BE2C (cell line): ENCODE measurements at places on chromosomes 7 and 10.
A peak's percentile ranks its signal among the peaks of the same experiment; 100 is the strongest.

DNA sequence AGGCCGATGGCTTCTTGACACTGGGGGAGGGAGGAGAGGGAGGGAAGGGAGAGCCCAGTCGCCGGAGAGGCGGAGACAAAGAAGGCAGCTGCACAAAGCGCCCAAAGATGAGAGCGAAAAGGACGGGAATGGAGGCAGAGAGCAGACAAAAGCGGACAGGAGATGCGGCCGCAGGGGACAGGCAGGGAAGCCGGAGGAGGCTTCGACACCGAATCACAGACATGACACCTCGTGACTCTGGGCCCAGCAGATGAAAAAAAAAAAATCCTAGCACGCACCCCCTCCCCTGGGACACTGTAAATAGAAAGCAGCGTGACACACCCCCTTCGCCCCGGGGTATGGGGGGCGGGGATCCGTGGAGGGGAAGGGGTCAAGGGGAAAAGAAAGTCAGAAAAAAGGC, 976 bp downstream of the NAT16 start:
- DNase-seq = peak; percentile 33

DNA sequence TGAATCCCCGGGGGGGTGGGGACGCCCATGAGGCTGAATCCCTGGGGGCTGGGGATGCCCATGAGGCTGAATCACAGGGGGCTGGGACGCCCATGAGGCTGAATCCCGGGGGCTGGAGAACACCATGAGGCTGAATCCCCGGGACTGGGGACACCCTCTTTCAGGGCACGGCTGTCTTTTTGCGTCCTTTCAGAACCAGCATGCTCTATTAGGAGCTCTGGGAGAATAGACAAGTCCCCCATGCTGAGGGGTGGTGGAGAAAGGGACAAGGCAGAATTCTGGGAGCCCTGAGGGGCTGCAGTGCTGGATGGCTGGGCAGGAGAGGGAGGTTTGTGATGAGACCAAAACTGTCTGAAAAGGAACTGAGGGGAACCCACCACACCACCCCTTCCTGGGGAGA, 257.3 kb upstream of the TCERG1L start:
- DNase-seq = no peak

DNA sequence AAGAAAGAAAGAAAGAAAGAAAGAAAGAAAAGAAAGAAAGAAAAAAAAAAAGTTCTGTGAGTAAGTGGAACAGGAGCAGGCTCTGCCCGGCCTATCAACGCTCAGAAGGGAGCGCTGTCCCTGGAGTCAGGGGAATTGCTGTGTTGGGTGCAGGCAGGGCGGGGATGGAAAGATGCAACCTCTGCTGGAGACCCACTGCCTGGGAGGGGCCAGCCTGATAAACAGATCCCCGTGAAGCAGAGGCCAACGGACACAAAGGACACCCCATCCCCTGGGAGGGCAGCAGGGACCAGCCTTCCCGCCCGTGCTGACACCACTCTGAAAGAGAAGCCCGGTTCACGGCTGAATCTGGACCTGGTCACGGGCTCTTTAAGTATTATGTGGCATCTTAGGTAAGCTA, 54.5 kb downstream of the TCERG1L start:
- no peak for DNase-seq

DNA sequence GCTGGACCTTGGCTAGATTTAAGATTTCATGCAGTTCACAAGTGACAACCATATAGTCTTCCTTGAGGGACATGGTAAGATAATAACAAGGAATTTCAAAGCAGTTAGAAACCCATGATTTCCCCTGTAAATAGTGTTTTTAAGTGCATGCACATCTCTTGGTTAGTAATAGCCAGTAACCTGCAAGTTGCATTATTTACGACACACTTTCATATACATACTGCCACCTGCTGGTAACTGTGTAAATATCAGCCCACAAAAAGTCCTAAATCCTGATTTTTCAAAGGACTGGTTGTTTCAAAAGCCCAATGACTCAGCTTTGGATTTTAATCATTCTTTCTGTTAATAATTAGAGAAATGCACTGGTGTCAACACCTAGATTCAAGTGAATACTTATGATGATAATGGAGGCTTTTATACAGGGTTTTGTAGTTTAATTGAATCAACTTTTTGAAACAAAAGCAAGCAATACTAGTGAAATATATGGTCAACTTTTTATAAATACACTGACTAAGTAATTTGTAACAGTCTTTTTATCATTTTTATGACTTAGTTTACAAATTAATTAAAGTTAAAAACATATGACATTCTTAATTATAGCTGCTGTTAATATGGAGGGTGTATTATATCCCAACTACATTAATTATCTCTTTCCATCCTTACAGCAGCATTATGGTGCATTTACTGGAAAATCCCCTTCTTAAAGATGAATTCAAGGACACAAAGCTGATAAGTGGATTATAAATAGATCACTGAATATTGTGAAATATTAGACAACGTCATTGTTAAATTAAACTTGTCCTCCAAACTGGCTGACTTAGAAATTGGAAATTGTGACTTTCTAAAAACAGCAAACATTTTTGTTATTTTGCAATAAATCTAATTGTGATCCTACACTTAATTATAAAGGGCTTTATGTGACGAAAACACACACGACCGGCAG, 367.7 kb upstream of the SEMA3D start:
- DNase-seq = peak; percentile 17

DNA sequence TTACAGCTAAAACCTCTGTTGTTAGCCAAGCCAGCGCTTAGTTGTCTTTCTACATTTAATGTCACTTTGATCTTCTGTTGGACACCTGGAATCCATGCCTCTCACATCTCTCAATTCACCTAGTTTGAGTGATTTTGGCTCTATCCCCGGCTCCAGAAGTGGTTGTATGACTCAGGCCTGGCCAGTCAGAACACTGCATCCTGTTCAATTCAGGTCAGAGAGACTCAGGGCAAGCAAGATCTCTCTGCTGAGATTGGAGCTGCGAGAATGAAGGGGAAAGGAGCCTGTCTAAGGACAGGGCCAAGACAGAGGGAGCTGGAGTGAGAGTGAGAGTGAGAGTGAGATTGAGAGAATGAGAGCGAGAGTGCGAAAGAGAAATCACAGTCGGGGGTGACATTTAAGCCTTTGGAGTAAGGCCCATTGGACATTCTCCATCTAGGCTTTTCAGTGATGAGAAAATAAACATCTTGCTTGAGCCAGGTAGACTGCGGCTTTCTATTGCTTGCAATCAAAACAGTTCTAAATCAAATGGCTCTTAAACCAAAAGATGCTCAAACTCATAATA, 83.3 kb upstream of the DYNC1I1 start:
- DNase-seq = no peak

DNA sequence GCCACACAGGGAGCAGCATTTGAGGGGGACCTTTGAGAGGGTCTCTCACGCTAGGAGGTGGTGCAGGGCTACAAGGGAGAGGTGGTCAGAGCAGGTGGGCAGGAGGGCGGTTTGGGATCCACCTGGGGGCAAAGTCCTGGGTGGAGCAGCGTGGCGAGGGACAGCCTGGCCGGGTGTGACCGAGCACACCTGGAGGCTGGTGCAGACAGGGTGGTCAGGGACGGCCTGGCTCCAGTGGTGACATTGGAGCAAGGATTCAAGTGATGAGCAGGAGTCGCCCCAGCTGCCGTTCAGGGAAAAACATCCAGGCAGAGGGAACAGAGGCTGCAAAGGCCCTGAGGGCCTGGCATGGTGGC, 36.0 kb downstream of the CLIP2 start:
- no peak for DNase-seq

GRCh38 chr7:31145339-31145738, 93.2 kb downstream of the ADCYAP1R1 start:
- no peak for DNase-seq

DNA sequence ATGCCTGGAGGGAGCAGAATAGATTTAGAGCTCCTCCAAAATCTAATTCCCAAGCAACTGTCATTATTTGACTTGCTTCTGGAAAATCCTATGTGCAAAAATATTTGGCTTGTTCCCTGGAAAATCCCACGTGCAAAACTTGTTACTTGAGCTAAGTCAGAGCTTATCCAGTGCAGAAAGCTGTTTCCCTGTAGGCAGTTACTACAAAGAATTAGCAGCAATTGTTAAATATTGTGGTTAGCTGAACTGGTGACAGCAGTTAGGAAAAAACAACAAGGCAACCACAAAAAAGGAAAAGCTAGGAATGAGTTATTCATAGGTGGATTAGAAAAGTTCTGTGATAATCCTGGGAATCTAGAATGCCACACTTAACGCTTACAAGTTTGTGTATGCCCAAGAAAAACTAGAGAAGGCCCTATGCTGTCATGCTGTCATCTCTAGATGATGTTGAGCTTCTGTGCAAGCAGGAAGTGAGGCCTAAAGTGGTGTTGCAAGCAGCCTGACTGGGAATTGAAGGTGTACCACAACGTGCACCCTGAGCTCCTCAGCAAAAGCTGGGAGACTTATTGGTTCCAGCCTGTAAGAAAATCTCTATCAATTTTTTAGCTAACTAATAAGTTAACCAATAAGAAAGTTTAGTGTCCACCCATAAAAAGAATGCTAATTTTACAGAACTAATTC, 738.6 kb upstream of the LRRTM3 start:
- DNase-seq = no peak

GRCh38 chr10:2925631-2926030, 141.7 kb upstream of the PFKP start:
- peak; percentile 38 for DNase-seq

- DNase-seq = no peak
Observed at GRCh38 chr10:122294511-122295450, 23.7 kb downstream of the BTBD16 start.

DNA sequence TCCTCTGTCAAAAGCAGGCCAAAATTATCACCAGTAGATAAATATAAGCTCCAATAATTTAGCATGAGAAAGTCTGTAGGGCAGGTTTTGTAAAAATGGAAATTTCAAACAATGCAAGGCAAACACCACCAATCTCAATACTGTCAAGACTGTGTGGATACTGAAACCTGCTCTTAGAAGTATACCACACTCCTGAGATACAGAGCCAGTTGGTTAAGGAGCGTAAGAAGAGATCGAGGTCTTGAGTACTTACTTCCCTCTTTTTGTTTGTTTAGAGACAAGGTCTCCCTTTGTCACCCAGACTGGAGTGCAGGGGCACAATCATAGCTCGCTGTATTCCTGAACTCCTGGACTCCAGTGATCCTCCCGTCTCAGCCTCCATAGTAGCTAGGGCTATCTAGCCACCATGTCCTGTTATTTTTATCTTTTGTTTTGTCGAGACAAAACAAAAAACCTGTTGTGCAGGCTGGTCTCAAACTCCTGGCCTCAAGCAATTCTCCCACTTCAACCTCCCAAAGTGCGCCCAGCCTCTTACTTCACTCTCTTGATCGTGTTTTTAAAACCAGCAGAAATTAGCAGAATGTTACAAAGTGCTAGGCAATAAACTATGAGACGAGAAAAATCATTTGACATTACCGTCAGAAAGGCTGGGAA, 205.7 kb downstream of the PARD3 start:
- DNase-seq = no peak

GRCh38 chr7:83814480-83814879, 165.5 kb upstream of the SEMA3E start:
- no peak for DNase-seq

- DNase-seq = peak; percentile 46
Observed at GRCh38 chr10:121478556-121478955, 119.7 kb downstream of the FGFR2 start.

DNA sequence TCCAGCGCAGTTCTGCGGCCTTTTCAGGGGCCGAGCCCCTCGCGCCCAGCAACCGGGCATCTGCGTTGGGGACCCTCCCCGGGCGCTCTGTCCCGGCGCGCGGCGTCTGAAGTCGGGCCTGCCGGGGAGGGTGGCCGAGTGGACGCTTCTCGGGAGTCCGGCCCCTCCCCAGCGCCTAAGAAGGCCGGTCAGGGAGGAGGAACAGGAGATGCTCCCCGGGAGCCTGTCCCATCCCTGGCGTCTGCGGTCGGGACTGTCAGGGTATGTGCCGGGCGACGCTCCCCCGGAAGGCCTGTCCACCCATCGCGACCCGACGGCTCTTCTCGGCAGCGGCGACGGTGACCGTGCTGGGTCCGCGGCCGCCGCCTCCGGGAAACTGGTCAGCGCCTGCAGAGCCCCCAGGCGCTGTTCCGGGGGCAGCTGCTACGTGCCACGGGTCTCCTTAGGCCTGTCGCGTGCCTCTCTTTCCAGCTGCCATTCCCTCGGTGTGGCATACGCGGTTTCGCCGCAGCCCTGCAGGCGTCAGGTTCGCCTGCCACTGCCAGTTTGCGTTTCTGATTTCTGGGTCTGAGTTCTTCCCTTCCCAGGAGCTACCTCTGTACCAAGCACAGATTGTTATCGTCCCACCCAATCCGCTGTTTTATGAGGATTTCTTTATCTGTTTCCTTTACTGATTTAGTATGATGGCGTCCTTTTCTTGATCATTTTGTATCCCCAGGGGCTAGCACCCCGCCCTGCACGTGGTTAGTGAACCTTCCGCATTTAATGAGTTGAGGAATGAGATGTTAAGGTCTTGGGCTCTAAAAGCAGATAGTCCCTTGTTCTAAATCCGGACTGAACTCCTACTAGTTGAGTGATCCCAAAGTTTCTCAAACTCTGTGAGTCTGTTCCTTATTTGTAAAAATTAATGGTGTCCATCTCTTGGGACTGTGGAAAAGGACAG, 782 bp downstream of the IFIT5 start:
- DNase-seq = peak; percentile 51

- no peak for DNase-seq
Observed at GRCh38 chr10:100291356-100291755, 4.9 kb upstream of the BLOC1S2 start.

DNA sequence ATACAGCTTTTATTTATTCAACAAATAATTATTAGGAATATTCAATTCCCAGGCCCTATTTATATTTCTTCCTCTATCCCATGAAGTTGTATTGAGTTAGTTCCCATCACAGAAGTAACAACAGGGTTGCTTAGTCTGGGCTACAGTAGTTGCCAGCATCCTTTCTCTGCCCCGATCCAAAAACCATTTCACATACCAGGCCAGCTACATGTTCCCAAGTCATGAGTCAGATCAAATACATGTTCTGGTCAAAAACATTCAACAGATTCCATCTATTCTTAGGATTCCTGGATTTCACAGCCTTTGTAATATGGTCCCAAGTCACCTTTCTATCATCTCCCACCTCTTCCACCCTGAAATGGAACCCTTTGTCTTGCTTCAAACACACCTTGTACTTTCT, 91.6 kb downstream of the RAB11FIP2 start:
- no peak for DNase-seq

DNA sequence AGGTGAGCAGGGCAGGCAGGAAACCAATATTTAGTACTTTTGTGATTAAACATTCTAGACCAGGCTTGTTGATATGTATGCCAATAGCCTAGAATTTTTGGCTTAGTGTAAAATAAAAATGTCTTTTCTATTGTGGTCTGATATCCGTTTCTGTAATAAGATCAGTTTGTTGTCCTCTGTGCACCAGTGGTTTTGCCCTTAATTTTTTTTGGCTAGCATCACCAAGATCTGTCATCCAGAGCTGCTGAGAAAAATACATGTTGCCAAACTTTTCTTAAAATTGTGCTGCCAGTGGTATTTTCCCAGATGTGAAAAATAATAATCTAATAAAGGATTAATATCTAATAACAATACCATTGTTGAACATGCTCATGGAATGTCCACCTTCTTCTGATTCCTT, 115.6 kb downstream of the TWIST1 start:
- no peak for DNase-seq
